ENCODE measurements at places on chromosomes 13 and 19.

DNA sequence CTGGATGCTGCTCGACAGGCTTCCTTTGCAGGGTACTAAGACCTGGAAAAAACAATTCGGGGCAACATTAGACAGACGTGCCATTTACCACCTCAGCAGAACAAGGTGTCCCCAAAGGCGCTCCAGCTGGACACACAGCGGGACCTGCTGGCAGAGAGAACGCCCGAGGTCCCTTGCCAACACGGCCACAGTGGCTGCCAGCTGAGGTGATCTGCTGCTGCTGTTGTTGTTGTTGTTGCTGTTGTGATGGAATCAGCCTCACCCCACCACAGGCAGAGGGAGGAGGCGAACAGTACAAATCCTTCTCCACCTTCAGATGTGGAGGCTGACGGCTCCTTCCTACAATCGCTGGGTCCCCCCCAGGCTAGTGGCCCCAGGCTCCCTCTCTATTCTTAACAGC, 25.2 kb downstream of the ANKRD27 start:
- no peak for DNase-seq

DNA sequence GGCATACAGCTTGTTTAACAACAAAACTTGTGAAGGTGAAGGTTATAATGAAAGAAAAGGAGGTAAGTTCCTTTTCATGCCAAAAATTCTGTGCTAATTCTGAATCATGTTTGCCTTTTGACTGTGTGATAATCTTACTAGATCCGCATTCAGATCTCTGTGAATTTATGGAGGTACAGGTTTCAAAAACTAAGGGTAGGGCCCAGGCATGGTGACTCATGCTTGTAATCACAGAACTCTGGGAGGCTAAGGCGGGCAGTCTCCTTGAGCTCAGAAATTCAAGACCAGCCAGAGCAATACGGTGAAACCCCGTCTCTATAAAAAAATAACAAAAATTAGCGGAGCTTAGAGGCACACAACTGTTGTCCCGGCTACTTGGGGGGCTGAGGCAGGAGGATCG, 45.9 kb downstream of the PCDH9 start:
- no peak for DNase-seq

GRCh38 chr19:54298357-54299125, 14.4 kb downstream of the LILRA5 start:
- no peak for DNase-seq

GRCh38 chr13:80428349-80429096, 87.6 kb upstream of the SPRY2 start:
- DNase-seq = no peak

DNA sequence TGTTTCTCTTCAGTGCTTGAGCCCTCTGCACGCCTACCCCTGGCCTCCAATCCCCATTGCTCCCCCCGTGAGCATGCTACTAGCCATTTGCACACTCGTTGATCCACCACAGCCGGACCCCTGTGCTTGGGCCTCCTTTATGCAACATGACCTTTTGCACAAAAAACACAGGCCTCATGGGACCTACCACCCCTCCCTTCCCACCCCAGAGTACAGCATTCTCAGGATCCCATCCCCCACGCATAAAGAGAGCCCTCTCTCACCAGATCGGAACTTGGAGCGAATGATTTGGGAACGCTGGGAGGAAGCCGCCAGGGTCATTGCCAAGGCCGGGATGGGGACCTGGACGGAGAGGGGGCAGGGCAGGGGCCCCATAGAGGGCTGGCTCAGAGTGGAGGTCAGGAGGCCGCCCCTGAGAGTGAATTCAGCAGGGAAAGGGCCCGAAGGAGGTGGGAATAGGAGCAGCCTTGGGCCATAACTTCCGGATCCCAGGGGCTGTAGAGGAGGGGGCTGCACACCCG, 754 bp downstream of the MAMSTR start:
- no peak for DNase-seq

DNA sequence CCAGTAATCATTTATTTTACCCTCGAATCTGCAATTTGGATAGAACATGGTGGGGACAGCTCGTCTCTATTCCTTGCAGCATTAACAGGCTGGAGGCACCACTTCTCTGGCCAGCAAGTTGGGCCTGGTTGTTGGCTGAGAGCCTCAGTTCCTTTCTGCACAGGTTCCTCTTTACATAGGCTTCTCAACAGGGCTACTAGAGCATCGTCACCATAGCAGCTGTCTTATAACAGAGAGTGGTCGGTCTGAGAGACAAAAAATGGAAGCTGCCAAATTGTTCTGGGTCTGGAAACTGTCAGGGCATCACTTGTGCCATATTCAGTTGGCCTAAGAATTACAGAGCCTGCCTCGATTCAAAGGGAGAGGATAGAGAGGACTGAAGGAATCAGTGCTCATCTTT, 86.7 kb downstream of the DNAJC15 start:
- no peak for DNase-seq

GRCh38 chr13:33051632-33052031, 35.4 kb downstream of the KL start:
- DNase-seq = no peak

- no peak for DNase-seq
Observed at GRCh38 chr13:43116242-43116641, 92.9 kb downstream of the DNAJC15 start.

DNA sequence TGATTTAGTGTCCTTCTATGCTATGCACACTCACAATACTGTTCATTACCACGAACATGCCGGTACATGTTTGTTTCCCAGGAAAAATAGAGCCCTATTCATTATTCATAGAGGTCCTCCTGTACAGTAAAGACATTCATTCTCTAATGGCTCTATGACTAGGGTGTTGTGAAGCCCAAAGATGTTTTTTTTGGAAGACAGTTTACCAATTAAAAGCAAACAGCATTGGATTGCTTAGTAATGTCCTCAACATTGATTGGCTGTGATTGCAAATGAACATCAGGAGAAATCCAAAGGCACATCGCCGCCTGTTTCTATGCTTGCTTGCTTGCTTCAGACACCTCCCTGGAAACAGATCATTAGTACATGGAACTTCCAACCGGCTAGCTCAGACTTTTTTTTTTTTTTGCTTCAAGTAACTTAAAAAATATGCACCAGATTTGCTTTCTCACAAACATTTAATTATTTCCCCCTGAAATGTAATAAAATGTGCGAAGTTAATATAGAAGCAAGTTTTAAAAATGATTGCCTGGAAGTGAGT, 8.8 kb upstream of the GPC6 start:
- no peak for DNase-seq

- DNase-seq = no peak
Observed at GRCh38 chr19:3508771-3509535, 2.8 kb downstream of the FZR1 start.

DNA sequence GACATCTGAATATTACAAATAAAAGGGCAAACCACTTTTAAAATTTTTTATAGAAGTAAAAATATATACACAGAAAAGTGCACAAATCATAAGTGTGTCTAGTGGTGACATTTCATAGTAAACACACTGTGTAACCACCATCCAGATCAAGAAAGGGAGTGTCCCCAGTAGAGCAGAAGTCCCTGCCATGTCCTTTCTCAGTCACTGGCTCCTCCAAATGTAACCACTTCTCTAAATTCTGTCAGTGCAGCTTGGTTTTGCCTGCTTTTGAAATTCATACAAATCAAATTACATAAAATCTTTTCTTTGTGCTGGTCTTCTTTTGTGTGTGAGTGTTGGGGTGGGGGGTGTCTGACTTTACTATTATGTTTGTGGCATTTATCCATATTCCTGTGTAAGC, 116.5 kb downstream of the RBM26 start:
- DNase-seq = no peak

GRCh38 chr13:91331047-91331915, 16.2 kb upstream of the MIR17HG start:
- no peak for DNase-seq

- peak; percentile 1 for DNase-seq
Observed at GRCh38 chr13:23020246-23020843, 160.4 kb upstream of the SGCG start.

GRCh38 chr19:7480222-7480969, 8.4 kb downstream of the PEX11G start:
- DNase-seq = no peak

GRCh38 chr13:97441368-97441767, 7.4 kb downstream of the RAP2A start:
- no peak for DNase-seq

GRCh38 chr13:22726726-22727125, 454.1 kb upstream of the SGCG start:
- no peak for DNase-seq

GRCh38 chr13:108220041-108220440, 1.8 kb downstream of the ABHD13 start:
- DNase-seq = no peak

DNA sequence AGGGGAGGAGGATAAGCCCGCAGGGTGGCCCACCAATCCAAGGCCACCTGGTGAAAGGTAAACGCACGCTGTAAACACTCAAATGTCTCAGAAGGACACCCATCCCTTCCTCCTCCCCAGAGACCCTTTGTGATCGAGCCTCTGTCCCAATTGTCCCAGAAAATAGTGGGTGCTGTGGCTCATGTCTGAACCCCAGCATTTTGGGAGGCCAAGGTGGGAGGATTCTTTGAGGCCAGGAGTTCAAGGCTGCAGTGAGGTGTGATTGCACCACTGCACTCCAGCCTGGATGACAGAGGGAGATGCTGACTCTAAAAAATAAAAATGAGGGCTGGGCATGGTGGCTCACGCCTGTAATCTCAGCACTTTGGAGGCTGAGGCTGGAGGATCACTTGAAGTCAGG, 3.1 kb upstream of the ABHD17A start:
- DNase-seq = no peak

DNA sequence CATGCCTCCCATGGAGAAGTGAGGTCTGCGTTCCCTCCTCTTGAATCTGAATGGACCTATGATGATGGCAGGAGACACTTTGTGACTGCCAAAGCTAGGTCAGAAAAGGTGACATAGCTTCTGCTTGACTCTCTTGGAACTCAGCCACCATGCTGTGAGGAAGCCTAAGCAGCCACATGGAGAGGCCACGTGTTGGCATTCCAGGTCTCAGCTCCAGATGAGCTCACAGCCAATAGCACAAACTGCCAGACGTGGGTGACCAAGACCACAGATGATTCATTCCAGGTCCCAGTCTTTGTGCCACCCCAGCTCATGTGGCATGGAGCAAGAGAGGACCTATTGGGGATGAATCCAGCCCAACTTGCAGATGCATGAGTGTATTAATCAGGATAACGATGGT, 8.7 kb upstream of the GGACT start:
- DNase-seq = no peak

- no peak for DNase-seq
Observed at GRCh38 chr19:3873151-3873550, 4.3 kb upstream of the ZFR2 start.

Data from C1 segment of cervical spinal cord (tissue), 14 donors.